ENCODE measurements at places on chromosomes 12 and 14.

DNA sequence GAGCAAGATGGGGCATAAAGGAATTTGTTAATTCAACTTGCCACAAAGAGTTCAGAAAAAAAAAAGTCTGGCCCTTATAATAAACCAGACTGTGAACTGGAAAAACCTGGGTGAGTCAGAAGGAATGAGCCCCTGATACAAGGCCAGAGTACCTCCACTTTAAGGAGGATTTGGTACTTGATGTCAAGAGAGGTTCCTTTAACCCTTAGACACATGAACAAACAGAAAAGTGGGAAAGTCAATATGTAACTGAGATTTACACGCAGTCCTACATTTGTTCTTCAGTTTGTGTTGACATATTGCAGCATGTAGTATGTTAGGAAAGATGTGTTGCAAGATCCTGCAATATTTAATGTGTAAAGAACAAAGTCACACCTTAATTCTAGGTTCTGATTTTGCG, 14.2 kb upstream of the SLC38A4 start:
- no peak for DNase-seq

DNA sequence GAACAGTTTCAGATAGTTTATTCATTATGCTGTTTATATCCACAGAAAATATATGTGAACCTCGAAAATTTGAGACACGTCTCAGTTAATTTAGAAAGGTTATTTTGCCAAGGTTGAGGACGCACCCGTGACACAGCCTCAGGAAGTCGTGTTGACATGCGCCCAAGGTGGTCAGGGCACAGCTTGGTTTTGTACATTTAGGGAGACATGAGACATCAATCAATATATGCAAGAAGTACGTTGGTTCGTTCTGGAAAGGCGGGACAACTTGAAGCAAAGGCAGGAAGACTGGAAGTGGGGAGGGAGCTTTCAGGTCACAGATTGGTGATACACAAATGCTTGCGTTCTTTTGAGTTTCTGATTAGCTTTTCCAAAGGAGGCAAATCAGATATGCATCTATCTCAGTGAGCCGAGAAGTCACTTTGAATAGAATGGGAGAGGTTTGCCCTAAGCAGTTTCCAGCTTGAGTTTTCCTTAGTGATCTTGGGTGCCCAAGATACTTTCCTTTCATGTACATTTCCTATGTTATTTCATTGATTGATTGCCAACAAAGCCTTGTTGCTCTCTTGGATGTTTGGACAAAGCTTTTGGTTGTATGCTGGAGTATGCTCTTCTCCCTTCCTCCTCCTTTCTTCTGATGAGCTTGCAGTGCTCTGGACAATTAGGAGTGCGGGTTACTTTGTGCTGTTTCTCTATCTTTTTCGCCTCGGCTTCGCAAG, 3.2 kb downstream of the SNAPC1 start:
- no peak for DNase-seq

DNA sequence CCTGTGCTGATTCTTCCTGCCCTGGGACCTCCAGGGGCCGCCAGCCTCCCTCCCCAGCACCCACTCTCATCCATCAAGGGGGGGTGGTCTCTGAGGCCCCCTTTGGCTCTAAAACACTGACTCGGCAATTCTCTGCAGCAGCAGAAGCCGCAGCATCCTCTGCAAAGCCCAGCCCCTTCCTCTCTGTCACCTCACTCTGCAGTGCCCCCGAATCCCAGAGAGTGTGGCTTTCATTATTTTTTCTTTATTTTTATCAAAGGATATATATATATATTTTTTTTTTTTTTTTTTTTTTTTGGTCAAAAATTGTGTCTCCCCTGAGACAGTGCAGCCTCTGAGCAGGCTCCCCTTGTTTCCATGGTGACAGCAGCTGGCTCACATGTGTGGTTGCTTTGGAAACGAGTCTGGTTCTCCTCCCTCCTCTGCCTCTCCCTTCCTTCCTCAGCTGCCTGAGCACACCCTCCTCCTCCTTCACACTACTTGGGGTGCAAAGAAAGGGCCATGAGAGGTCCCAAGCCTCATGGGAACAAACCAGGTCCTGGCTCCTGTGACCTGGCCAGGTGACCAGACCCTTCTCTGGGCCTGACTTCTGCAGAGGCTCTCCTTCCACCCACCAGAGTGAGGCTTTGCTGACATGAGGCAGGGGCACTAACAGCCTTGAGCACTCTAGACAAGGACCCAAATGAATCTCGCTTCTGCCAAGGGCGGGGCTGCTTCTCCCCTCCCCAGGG, 100.5 kb downstream of the LRRC74A start:
- DNase-seq = peak; percentile 89

GRCh38 chr12:95763809-95764253, 26.7 kb downstream of the NTN4 start:
- DNase-seq = peak; percentile 97
